ENCODE measurements at places on chromosomes 5 and 9.
A peak's percentile ranks its signal among the peaks of the same experiment; 100 is the strongest.

GRCh38 chr5:158410976-158411375 lies 552.0 kb upstream of the CLINT1 start:
- DNase-seq, result no peak

DNA sequence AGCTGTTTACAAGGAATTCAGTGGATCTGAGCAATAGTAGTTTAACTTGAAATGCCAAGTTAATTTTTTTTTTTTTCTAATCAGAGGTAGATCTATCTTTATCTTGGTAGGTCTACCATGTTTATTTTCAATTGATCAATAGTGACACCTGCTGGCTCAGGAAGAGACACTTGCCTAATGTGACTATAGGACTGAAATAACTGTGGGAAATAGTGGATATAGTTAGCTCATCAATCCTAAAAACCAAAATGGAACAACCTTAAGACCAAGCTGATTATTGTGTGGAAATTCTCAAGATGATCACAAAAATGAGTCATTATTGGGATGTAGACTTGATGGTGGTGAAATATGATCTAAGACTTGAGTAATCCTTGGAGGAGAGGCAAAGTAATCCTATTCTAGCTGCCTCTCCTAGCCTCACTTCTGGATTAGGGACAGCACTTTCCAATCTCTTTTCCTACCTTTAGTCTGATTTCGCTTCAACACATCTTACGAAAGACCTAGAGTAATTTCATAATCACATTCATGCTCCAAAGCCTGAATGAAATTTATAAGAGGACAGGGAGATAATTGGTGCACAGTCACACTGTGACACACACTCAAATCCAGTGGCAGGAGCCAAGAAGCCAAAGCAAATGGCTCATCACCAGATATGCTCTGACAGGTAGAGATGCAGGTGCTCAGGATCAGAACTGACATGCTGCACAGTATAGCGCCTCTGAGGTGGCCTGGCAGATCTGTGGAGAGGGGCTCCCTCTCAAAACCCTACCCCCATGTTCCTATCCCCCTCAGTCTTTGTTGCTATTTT lies 156.3 kb downstream of the HMHB1 start:
- peak; percentile 54 for DNase-seq

GRCh38 chr9:15299374-15299939 lies 7.6 kb downstream of the TTC39B start:
- peak; percentile 75 for DNase-seq

DNA sequence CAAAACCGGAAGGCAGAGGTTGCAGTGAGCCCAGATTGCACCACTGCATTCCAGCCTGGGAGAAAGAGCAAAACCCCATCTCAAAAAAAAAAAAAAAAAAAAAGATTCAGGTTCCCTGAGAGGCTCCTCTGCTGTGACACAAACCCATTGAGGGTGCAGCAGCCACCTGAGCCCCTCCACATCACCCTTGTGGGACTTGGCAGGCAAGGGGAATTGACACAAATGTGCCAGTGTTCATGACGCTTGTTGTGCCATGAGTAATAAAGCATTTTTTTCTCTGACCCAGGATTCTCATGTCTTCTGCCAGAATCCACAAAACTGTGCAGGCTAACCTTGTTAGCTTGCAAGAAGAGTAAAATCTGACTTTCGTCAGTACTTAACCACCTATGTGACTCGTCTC lies 149.6 kb downstream of the TTC39B start:
- no peak for DNase-seq

GRCh38 chr5:55865831-55866230 lies 14.7 kb downstream of the IL31RA start:
- DNase-seq, result no peak

DNA sequence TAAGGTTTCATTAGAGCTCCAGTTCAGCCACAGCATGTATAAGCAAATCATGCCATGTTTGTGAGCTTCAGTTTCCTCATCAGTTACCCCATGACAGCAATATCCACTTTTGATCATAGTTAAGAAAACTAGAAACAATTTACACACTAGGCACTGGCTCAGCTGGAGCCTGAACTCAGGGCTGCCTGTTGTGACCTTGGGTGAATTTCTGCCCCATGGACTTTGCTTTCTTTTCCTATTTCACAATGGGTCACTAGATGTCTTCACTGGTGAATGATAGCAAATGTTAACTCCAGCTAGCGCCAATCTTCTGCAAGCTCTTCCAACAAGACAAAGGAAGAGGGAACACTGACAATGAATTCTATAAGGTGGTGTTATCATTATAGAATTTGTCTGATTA lies 233.3 kb upstream of the TRIM32 start:
- no peak for DNase-seq

GRCh38 chr5:112795944-112796678 lies 58.4 kb downstream of the APC start:
- DNase-seq, result peak; percentile 52

GRCh38 chr5:81401266-81401665 lies 7.3 kb upstream of the ACOT12 start:
- no peak for DNase-seq

DNA sequence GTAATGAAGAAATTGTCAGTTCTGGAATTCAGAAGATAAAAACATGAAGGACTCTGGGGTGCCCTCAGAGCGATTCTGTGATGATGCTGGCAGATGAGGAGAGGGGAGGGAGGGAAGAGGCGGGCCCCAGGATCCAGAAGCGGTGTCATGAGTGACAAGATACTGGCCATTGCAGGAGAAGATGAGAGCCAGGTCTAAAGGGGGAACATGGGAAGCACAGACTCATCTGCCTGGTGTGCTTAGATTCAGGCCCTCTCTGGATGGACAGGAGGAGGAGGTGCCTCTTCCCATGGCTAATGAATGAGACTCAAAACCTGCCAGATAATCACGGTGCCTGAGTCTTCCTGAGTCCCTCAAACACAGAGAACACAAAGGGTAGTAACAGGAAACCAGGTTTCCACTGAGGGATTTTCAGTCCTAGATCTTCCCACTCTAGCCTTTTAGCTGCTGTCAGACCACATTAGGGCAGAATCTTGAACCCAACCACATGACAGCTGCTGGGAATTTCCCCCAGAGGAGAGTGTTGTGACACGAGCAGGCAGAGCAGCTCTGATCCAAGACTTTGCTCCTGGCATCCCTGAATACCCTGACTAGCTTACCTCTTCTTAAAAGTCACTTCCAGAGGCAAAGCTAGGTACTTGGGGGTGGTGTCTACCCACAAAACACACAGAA lies 28.2 kb upstream of the HSPA9 start:
- DNase-seq, result no peak

- no peak for DNase-seq
Measured at GRCh38 chr9:72980183-72980582, 27.3 kb upstream of the ALDH1A1 start.

DNA sequence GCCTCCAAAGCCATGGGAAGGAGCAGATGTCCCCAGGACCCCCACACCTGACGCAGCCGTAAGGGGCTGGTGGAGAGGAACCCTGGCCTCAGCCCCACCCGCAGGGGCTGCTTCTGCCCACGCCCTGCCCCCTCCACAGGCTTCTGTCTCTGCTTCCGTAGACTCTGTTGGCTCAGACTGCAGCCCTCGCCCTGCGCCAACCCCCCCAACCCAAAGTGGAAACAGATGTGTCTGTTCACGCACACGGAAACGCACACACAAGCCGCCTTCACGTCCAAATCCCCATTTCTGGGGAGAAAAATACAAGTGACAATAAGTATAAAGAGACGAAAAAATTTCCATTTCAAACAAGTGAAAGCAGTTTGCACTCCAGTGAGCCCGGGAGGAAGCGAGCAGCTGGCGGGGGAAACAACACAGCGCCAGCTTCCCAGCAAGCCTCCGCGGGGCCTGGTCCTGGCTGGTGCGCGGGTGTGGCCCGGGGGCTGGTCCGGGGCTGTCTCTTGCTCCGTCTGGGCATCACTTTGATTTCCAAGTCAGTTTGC lies 32.6 kb upstream of the RXRA start:
- DNase-seq, result peak; percentile 39

DNA sequence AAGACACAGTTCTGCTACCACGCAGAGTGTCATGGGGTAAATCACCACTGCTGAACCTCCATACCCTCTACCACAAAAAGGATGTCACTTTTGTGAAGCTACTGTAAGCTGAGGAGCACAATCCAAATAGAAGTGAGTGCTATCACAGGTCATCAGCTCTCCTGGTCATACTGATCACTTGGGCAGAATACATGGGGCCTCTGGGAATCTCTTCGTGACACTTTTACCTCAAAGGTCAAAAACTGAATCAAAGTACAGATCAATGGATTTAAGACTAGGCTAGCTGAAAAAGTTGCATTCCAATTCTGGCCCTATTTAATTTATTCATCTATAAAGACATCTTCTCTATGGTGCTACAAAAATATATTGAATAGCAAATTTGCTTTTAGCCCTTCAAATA lies 115.5 kb downstream of the MPDZ start:
- no peak for DNase-seq

- DNase-seq, result no peak
Measured at GRCh38 chr5:161093100-161093499, 241.1 kb upstream of the ATP10B start.

DNA sequence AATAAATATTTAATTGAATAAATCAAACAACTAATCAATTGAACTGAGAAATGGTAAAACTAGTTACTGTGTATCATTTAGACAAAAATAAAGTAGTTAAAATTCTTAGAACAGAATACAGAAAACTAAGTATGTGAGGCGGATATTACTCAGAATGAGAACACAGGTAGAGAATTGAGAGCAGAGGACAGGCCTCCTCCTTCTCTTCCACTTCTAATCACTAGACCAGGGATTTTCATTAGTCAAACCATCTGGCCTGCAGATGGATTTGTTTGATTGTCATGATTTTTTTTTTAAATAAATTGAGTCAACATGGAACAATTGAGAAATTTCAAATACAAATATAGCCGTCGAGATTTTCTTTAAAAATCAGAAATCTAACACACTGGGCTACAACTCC lies 198.6 kb upstream of the HMHB1 start:
- no peak for DNase-seq

- DNase-seq, result peak; percentile 22
Measured at GRCh38 chr5:112692472-112692871, 45.2 kb upstream of the APC start.

- DNase-seq, result no peak
Measured at GRCh38 chr9:106843371-106843770, 19.6 kb upstream of the ZNF462 start.

- no peak for DNase-seq
Measured at GRCh38 chr5:13673511-13673910, 271.0 kb downstream of the DNAH5 start.

GRCh38 chr5:153699035-153699434 lies 208.6 kb downstream of the GRIA1 start:
- no peak for DNase-seq

DNA sequence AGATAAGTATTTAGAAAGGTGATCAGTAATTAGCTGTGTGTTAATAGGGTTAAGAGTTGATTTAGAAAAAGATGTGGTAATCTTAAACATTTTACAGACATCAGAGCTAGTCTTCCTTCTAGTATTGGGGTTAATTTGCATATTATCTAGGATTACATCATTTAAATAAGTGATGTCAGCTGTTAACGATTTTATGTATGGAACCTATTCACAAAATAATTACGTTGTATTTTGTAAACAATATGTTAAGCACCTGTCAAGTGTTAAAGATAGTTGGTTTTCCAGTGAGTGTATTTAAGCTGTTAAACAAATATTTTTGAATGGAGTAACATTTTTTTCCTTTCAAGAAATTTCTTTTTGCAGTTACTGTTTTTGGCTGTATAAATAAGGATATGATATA lies 2.2 kb downstream of the DCP2 start:
- no peak for DNase-seq
